ENCODE measurements at places on chromosomes 12 and 14.

- DNase-seq = no peak
Measured at GRCh38 chr14:68948686-68949600, 30.2 kb downstream of the ACTN1 start.

DNA sequence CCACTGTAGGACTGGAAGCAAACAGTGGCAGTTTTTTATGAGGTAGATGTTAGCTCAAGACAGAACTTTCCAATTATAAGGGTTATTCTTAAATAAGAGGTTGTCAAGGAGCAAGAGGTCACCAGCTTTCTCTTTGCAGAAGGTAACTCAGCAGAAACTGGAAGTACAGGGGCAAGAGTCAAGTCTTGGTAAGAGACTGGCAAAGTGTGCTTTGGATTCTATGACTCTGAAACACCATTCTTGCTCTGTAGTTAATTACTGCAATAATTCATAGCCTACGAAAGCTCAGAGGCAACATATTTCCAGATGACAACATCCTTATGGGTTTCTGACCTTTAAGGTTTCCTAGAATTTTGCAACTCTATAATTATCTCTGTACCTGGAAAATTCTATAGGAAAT lies 51.3 kb downstream of the RMST start:
- no peak for DNase-seq

- DNase-seq = no peak
Measured at GRCh38 chr14:90962505-90963109, 97.8 kb downstream of the RPS6KA5 start.

- no peak for DNase-seq
Measured at GRCh38 chr12:118375348-118375747, 1.0 kb upstream of the SUDS3 start.

DNA sequence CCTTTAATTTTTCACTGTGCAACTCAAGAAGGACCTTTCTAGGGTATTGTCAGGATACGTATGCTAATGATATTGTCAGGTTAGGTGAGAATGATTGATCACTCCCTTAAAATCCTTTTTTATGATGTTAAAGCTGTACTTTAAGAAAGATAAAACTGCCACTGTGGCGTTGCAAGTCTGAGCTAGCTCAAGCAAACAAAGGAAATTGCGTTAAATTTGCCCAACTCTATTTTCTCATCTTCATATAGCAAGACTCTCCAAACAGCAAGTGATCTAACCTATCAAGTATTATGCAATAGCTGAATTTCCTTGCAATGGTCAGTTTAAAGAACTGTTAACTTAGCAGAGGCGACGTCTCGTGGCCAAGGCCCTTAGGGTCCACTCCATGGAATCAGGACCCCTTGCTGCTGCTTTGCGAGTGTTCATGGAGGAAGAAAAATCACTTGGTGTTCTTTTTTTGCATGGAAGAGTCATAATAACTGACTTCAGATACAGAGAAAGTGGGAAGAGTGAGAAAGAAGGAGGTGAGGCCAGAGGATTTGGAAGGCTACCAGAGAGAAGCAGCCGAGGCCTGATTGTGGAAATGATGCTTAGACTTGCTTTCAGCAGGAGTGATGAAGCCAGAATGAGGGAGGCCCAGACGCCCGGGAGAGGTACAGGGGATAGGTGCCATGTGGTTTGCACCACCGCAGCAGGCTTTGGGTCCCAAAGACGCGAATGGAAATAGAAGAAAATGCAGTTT lies 2.5 kb downstream of the TRAF3 start:
- DNase-seq = no peak

GRCh38 chr14:24136684-24137528 lies 912 bp downstream of the PSME1 start:
- DNase-seq = no peak

DNA sequence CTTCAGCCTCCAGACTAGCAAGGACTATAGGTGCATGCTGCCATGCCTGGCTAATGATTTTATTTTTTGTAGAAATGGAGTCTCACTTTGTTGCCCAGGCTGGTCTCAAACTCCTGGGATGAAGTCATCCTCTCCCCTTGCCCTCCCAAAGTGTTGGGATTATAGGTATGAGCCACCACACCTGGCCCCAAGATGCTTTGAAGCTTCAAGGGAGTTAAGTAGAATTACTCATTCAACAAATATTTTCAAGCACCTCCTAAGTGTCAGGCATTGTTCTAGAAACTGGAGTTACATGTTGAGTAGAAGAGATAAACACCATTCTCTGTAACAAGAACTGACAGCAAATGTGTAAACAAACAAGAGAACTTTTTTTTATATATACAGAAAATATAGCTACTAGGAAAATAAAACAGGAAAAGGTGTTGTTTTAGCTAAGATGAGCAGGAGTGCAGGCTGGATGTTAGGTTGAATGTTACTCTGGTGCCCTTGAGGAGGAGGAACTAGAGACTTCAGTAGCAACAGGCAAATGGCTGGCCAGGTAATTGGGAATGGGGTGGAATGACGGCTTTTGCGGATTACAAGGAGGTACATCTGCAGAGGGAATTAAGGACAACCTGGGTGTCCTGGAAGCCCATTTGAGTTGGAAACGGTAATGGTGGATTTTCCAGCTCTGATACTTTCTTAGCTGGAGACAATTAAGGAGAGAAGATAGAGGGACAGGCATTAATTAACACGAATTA lies 32.0 kb upstream of the CFAP54 start:
- no peak for DNase-seq

DNA sequence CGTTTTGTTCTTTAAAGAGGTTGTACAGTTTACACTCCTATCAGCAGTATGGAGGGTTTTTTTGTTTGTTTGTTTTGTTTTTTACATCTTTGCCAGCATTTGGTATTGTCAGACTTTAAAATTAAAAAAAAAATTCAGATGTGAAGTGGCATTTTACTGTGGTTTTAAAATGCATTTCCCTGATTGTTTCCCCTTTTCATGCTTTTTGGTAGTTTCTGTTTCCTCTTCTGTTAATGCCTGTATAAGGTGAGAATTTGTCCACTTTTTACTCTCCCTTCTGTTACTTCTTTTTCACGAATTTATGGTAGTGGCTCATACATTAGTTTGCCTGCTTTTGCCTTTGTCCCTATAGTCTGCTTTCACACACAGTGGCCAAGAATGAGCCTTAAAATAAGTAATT lies 36.6 kb downstream of the MNAT1 start:
- DNase-seq = no peak

DNA sequence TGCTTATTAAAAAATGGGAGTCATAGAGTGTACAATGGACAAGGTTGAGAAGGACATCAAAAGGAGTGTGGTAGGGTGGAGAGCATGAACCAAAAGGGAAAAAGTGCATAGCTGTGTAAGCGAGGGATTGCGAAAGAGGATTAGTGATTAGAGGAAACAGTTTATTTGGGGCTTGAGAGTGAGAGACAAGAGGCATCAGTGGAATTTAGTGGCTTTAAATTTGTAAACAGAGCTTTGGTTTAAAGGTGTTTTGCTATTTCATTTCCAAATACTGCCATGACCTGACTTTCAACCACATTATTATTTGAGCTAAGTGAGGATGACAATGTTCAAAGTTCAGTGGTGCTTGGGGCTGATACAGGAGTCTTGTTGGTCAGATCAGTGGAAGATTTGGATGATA lies 53.4 kb downstream of the SLC16A7 start:
- no peak for DNase-seq

DNA sequence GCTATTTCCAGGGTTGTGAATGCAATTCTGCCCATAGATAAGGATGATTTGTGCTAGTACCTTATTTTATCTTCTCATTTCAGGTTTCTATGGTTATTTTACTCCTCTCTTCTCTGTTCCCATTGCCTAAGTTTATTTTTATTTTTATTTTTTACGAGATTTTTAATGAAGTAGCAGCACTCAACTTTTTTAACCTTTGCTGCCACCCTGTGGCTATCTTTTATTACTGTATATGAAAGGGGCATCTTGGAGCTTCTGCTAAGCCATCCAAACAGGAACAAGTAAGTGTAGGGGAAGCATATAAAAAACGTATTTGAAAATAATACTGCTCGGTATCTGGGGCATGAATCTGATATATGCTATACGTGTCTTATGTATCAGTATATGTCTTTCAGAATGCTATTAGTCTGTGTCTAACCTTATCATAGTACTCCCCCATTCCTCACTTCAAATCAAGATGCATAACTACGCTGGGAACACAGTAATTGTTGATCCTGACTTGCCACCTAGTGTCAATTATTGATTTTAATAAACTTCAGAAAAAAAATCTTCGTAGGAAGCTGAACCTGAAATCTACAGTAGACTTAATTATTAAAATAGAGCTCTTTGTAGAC lies 60.3 kb downstream of the KLRG1 start:
- DNase-seq = peak; percentile 74
